Uterus (tissue), 4 donors: ENCODE measurements at places on chromosomes 2 and 18. TPM values are rescaled to one million over a fixed set of nuclear protein-coding genes. Genes with fewer than 3 reads are reported as not detected.

The EPC2 gene
- 14.3 TPM for total RNA-seq

The MRPL44 gene
- total RNA-seq = 16.0 TPM

The TMEM247 gene
- not detected for total RNA-seq

The SLC19A3 gene
- total RNA-seq = 0.51 TPM

GRCh38 chr2:177679611-177680605 lies 287.3 kb downstream of the AGPS start:
- DNase-seq = no peak

DNA sequence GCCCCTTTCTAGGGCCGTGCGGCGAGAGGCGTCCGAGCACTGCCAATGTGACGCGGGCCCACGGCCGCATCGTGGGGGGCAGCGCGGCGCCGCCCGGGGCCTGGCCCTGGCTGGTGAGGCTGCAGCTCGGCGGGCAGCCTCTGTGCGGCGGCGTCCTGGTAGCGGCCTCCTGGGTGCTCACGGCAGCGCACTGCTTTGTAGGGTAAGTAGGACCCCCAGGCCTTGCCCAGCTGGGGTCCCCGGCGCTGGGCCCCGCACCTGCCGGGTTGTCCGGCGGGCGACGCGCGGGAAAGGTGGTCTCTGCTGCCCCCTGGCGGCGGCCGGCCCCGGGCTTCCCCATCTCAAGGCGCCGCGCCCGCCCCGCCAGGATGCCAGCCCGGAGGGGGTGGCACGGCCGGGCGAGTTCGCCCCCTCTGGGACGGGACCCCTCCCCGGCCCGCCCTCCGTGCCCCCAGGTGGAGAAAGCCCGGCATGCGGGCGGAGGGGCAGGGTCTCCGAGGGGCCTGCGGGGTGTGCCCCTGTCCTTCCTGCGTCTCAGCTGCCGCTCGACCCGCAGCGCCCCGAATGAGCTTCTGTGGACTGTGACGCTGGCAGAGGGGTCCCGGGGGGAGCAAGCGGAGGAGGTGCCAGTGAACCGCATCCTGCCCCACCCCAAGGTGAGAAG lies 1.9 kb downstream of the PRSS56 start:
- no peak for DNase-seq
